NCI-H1694 (cell line): ENCODE measurements at places on chromosomes 5 and 9.

DNA sequence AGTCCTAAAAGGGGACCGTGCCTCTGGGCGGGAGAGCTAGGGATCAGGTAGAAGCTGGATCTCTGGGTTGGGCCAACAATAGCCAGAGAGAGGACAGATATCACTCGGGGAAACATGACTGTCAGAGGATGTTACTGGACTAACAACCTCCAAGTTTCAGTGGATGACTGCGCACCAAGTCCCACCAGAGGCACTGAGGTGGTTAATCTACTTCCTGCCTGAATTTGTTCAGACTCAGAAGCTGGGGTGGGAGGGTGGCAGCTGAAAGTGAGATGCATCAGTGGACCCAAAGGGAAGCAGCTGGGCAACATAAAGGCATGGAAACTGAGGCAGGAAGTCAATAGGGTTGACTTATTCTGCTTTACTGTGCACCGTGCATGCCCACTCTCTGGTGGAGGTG lies 130.1 kb upstream of the SLC44A1 start:
- no peak for DNase-seq

GRCh38 chr9:126546036-126546435 lies 67.7 kb upstream of the LMX1B start:
- DNase-seq = no peak

DNA sequence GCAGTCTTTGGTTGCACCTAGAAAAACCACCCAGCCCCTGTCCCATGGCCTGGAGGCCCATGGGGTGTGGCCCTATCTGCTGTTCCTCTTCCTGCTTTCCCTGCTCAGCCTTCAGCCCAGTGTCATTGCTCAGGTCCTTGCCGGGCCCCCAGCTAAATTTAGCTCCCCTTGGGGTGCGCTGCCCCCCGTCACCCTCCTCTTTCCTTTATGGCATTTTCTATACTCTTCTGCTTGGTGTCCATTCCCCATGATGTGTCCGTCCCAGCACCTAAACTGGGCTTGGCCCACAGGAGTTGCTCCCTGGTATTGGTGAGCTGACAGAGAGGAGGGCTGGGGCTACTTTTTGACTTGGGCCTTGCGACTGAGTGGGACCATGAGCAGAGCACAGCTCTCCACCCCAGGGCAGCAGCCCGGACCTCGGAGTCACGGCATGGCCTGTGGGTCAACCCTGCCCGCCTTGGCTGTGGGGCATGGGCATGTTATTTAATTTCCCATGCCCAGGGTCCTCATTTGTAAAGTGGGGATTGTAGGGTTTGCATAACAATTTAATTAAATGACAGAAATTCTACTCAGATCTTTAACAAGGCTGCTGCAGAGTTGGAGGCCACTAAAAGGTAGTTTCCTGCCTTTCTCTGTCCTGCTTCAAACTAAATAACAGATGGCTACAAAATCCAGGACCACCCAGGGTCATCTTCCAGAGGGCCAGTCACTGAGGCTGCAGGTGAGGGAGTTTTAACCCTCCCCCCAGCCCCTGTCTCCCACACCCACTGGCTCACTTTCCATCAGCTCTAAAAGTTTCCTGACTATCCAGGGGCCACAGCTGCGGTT lies 98.2 kb downstream of the DAP start:
- DNase-seq = no peak

- DNase-seq = no peak
These were observed 244.1 kb downstream of the ELAVL2 start for GRCh38 chr9:23581931-23582330.

DNA sequence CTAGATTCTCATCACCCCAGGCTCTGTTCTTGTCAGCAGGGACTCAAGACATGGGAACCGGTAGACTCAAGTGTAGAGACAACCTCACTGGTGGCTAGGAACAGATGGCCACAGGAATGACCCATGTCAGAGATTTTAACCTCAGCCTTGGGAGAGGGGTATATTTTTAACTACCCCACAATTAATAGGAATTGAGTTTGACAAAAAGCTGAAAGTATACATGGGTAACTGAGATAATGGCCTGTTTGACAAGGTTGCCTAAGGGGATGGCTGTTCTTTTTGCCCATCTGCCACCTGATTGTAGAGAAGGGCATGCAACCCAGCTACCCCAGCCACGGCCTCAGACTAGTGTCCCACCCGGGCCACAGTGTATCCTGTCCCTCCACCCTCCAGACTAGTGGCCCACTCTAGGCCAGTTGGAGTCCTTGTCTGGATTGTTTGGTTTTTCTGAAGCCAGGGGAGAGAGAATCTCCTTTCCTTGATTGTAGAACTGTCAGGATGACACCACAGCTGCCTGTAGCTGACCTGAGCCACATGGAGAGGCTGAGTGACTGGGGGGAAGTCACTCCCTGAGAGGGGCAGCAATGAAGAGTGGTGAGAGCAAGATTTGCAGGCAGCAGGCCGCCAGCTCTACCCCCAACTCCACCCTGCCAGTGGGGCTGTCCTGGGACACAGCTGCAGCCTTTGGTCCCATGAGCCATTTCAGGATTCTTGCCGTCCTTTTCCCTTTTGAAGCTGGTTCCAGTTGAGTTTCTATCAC lies 14.6 kb upstream of the ANGPTL2 start:
- DNase-seq = no peak
